Heart right ventricle (tissue), 16 donors: ENCODE measurements at places on chromosomes 7 and 10. TPM values are rescaled to one million over a fixed set of nuclear protein-coding genes. Genes with fewer than 3 reads are reported as not detected.
A peak's percentile ranks its signal among the peaks of the same experiment; 100 is the strongest.

NAPEPLD gene
- 2.1 TPM for polyA plus RNA-seq

GPR26 gene
- polyA plus RNA-seq: not detected

- DNase-seq: no peak
Measured at GRCh38 chr7:26165950-26166683, 14.1 kb downstream of the NFE2L3 start.

SPDYE2B gene
- polyA plus RNA-seq: not detected

ANK3 gene
- polyA plus RNA-seq: 49.1 TPM

DNA sequence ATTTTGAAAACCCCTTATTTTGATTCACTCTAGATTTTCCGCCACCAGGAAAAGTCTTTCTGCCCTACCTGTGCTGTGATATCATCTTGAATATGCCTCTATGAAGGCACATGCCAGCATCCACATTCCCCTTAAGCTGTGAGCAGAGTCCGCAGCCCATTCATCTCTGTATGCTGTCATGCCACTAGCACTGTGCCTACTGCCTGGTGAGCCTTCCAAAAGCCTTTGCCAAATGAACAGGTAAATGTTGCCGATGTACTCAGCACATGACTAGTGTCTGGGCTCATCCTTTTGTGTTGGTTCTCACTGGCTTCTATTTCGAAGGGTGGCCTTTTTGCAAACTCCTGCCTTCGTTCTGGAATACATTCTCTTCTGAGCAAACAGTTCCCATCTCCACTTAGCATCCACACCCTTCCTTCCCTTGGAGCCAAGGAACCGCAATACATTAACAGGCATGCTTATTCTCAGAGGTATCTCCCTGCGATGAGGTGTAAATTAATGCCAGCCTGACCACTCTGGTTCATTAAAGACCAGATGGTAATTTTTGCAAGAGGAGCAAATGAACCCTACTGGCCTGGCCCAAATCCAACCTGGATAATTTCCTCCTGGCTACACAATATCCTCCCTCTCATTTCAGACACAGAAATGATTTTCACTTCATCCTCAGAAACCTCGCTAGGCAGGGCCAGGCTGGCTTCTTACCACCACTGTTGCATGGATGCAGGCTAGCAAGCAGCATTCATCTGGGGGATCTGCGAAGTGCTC, 339.7 kb upstream of the NFE2L3 start:
- DNase-seq: no peak

GRCh38 chr10:79181227-79181626, 112.5 kb downstream of the ZMIZ1 start:
- DNase-seq: peak; percentile 19

DNA sequence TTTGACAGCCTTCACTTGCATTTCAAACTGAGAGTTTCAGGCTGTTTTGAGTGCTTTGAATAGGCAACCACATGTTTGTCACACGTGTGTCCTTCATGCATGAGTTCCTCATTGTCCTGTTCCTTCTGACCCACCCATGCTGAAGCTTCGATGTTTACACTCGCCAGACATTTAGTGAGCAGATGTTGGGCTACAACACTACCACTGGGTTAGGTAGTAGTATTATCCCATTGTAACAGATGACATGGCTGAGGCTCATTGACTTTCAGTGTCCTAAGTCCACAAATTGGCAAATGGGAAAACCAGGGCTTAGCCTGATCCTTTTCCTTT, 456.1 kb downstream of the PHTF2 start:
- no peak for DNase-seq

LRRTM3 gene
- not detected for polyA plus RNA-seq

DNA sequence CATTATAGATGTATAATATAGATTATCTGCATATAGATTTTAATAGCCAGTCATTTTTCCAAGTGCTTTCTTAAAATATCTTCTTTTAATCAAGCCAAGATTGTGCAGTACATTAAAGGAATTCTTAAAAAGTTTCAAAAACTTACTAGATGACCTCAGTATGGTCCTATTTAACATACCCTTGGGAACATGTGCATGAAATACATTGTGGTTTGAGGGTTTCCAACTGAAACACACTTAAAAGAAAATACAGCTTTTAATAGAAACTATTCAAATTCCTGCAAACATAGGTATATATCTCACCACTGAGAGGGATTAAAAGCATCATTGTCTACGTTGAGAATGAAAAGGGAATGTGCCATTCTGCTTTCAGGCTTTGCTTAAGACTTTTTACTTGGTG, 364.9 kb downstream of the SUGCT start:
- no peak for DNase-seq

GRCh38 chr10:18368682-18369081, 228.5 kb downstream of the CACNB2 start:
- no peak for DNase-seq

DNA sequence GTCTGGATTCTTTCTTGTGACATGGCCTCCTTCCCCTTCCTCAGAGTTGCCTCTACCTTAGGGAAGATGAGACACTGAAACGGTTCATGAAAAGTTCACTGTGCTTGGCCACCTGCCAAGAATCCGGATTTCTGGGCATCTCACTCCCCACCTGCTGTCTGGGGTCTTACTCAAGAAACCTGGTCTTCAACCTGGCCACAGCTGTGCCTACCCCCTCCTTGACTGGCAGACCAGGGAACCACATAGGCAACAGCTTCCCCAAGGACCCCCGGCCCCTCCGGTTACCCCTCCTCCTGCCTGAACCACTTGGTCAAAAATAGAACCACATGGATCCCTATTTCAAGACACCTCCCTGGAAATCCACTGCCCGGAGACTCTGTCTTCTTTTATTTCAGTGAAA, 58.7 kb upstream of the NANOS1 start:
- DNase-seq: no peak

GRCh38 chr10:13823096-13823708, 236.4 kb downstream of the PRPF18 start:
- no peak for DNase-seq

- peak; percentile 75 for DNase-seq
Measured at GRCh38 chr10:45001381-45002148, 842 bp downstream of the ZNF22 start.

- no peak for DNase-seq
Measured at GRCh38 chr10:35554036-35554435, 51.1 kb upstream of the GJD4 start.

DNA sequence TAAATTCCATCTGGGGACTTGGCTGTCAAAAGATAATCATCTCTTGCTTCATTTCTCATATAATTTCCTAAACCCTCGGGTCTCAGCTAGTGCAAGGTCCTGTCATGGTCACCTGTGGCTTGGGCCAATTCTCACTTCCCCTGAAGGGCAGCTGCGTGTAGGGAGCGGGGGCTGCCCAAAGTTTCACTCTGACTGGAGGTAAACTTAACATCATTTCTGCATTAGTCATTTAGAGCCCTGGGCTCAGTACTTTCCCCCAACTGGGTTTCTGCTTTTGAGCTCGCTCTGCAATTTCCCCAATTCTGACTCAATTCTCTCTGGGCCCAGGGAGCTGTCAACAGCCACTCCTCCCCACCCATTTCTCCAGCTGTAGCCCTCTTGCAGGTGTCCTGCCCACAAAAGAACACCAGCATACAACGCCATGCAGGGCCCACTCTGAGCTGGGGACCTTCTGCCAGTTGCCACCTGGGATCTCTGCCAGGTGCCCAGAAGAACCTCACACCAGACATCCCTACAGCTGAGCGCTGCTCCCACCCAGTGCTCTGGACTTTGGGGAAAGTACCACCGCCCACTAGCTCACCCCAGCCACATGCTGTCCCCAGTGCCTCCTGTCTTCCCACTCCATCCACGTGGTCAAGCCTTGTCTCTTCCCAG, 37.9 kb downstream of the VOPP1 start:
- no peak for DNase-seq

FOXP2 gene
- 0.16 TPM for polyA plus RNA-seq

GRCh38 chr7:2908103-2908683, 64.1 kb upstream of the GNA12 start:
- DNase-seq: no peak

DNA sequence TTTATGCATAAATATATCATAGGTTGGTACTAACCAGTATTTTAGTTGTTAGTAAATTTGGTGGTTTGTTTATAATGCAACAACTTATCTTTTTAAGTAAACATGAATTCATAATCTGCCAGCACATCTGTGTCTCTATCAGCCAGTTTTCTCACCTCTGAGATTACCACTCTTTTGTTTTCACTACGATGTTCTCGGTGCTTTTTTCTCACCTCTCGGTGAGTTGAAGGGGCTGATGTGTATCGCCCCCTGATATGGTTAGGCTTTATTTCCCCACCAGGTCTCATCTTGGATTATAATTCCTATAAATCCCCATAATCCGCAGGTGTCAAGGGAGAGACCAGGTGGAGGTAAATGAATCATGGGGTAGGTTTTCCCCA, 114.1 kb downstream of the CAMK1D start:
- DNase-seq: no peak

GRCh38 chr7:48085433-48085791, 3.7 kb upstream of the UPP1 start:
- no peak for DNase-seq

DNA sequence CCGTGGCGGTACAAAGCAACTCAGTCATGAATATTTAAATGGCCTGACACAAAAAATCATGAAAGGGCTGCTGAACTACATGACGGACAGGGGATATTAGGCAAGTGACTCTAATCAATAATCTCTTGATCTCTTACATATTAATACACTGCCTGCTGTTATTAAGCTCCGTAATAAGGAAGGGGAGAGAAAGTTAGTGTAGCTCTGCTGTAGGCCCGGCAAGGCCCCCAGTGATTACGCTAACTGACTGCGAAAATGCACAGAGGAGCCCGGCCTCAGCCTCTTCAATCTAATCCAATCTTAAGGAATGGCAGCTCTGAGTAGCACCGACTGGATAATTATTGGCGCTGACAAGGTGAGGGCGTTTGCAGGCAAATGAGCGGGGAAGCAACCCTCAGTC, 583.5 kb upstream of the MKI67 start:
- DNase-seq: no peak

- DNase-seq: no peak
Measured at GRCh38 chr7:139913021-139913844, 84.2 kb downstream of the TBXAS1 start.

GPNMB gene
- polyA plus RNA-seq: 200 TPM

- DNase-seq: no peak
Measured at GRCh38 chr10:116108095-116108494, 164.9 kb downstream of the GFRA1 start.

GRCh38 chr10:112082120-112082519, 101.4 kb downstream of the GPAM start:
- peak; percentile 32 for DNase-seq

DNA sequence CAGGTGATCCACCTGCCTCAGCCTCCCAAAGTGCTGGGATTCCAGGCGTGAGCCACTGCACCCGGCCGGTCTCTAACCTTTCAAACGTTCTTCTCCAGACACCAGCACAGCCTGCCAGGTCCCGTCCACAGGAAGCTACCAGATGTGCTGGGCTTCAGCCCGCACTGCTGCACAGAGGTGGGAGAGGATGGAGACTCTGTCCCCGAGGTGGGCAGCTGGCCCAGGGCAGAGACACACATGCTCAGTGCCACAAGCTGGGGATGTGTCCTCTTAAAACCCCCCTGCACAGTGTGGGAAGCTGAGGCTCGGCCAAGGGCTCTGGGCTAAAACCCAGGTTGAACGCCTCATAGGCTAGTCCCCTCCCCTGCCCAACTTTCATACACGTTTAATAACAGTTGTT, 9.4 kb downstream of the NUDT1 start:
- DNase-seq: no peak

- DNase-seq: no peak
Measured at GRCh38 chr10:11237571-11237970, 219.9 kb downstream of the CELF2 start.

DNA sequence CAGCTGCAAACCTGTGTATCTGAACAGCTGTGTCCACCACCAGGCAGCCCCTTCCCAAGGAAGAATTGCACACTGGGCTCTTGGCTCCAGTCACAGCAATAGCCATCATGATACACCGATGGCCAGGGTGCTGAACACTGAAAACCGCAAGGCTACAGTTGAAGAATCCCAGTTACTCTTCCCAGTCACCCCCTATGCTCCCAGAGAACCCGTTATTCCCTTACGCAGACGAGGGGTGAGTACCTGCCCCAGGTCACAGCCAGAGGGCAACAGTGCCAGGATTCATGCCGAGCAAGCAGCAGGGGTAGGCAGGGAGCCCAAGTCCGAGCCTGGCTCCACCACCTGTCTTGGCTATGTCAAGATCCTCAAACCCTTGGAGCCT, 57.8 kb downstream of the RASGEF1A start:
- no peak for DNase-seq

GRCh38 chr10:7969623-7970022, 84.9 kb upstream of the GATA3 start:
- DNase-seq: no peak

- no peak for DNase-seq
Measured at GRCh38 chr10:93081834-93082233, 8.1 kb downstream of the CYP26A1 start.

GRCh38 chr7:144822223-144822622, 13.6 kb downstream of the TPK1 start:
- DNase-seq: no peak

DNA sequence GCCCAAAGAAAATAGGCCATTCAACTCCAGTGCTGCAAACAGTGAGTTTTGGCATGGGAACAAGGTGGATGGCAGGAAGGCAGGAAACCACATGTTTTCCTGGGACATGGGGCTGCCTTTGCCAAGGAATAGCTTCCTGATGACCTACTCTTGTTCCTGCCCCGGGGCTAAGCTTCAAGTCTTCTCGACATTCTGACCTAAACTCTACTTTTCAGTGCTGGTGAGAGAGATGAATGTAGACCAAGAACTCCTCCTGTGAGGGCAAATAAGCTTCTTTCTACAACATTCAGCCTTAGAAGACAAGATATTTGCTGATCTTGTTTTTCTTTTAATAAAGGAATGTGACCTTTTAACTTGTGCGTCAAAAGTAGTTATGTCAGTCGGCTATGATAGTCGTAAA, 199.0 kb downstream of the GPR37 start:
- DNase-seq: no peak

AGR3 gene
- not detected for polyA plus RNA-seq
